GM19239 (cell line): ENCODE measurements at places on chromosomes 2 and 18.

DNA sequence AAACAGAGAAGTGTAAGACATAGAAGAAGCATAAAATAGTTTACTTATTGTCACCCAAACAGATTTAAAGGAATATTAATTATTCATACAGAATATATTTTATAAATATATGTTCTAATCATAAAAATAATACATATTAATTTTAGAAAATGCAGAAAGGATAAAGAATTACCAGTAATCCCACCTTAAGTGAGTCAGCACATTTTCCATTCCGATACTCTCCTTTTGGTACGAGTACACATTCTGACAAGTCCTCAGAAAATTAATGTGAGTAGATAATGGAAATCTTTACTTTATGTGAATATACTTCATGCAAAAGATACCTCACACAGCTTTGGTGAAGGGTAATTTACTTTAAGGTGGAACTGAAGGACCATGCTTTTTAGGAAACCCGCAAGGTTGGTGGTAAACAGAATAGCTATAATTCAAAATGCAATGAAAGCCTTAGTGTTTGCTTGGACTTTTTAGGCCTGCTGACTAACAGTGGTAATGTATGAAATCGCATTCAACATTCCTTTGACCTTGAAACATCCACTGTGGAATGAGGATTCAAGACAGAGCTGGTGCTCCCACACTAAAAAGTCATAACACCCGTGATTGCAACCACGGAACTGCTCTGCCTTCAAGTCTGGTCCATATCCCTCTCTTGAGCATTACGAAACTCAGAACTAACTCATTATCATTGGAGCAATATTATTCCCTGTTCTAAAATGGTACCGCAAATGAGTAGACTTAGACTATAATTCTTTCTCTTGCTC lies 28.1 kb upstream of the HTR2B start:
- DNase-seq: no peak

- no peak for DNase-seq
Observed at GRCh38 chr2:102166189-102166845, 20.5 kb upstream of the IL1RL2 start.

DNA sequence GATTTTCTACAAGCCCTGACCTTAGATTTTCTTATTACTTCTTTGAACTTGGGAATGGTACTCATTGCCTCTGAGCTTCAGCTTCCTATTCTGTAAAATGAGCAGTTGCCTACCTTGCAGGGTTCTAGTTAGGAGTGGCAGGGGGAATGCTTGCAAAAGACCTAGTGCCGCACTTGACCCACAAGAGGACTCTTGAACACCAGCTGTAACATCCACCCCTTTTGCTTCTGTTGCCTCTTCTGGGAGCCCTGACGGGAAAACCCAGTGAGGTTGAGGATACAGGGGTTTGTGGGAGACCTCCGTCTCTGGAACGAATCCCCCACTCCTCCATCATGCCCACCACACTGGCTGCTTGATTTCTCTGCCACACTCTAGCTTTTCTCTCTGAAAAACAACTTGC lies 27.1 kb upstream of the LBH start:
- no peak for DNase-seq

DNA sequence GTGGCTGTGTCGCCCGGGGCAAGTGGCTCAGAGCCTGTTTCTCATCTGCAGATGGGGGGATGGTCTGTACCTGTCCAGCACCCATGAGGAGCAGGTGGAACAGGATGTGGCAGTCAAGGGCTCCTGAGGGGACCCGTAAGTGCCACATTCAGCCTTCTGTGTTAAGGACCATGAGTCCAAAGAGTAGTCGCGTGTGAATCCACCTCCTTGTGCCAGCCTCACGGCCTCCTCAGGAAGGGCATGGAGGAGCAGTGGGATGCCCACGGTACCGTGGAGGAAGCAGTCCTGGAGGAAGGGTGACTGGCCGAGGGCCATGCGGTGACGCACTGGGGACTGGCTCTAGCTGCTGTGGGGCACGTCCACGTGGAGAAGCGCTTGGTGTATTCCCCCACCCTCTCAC lies 61.1 kb downstream of the ODC1 start:
- DNase-seq: no peak

GRCh38 chr18:21853016-21853415 lies 112.4 kb downstream of the MIB1 start:
- DNase-seq: peak; percentile 37

DNA sequence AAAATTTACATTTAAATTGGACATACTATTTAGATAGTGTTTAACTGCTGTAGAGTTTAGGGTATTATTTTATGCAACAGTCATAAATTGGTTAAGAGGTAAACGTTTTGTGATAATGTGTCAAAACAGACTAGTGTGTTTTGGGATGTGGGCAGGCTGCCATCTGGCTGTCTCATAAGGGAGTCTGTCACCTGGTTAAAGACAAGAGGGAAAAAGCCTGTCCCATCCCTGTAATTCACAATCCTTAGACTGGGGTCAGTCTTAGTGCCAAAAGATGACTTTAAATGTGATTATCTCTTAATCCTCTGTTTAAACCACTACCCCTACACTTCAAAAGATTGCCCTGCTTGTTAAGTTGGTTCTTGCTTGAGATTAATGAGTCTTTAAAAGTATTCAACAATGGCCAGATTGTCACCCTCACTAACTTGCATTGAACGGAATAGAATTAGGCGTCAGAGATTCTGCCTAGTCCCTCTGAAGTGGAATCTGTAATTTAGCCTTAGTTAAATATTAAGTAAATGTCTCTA lies 59.2 kb downstream of the SGPP2 start:
- DNase-seq: no peak

DNA sequence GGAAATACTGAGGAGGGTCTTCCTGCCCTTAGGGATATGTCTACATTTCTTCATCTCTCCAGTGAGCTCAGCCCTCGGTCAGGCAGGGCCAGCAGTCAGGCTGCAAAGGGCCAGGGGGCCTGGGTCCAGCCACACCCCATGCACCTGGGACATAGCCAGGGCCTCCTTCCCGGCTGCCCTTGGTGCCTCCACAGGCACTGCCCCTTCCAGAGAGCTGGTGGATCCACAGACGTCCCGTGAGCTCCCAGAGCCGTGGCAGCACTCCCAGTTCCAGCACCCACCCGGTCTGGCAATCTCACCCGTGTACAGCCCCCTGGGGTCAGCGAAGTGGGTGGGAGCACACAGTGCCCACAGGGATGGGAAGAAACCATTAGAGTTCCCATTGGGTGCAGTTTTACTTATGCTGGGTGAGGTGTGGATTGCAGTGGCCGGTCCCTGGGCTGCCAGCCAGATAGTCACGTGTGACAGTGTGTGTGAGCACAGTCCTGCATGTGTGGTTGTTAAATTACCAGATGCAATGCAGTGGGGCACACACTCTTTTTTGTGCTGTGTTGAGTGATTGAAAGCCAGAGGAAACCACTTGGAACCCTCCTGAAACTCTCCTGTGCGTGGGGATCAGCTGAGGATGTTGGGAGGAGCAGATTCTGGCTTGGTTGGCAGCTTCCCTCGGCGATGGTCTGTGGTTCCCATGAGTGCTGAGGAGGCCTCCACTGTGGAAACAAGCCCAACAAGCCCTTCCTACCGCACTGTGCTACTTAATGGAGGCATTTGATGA lies 131.0 kb downstream of the SNTG2 start:
- DNase-seq: no peak

DNA sequence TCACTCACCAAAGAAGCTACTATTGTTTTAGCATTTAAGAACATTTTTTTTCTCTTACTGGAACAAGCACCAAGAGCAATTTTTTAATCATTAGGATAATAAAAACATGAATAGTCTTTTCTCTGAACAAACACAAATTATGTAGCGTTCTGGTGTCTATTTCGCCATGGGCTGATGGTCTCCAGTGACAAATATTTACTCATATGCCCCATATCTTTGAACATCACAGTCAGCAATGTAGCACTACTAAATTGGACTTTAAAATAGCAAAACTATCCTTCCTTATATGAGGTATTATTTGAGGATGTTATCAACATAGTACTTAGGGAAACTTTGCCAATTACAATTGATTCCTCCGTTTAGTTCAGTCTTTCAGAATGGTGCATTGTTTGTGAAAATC lies 1326.0 kb upstream of the ZEB2 start:
- no peak for DNase-seq

DNA sequence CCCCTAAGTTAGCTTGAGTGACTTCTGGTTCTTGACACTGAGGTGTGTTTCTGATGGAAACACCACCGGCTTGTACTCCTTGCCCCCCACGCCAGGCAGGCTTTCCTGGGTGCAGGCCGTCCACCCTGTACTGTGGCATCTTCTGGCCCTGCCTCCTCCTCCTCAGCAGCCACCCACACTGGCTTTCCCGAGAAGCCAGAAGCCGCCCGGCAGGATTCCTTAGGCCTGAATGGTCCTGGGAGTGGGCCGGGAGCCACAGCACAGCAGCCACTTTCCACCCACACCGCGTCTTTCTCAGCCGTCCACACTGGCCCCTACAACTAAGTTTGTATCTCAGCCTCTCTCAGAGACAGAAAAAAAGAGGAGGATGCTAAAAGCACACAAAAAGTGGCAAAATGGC lies 2.1 kb upstream of the HSBP1L1 start:
- DNase-seq: no peak

GRCh38 chr18:73879766-73880165 lies 267.9 kb downstream of the FBXO15 start:
- DNase-seq: no peak

DNA sequence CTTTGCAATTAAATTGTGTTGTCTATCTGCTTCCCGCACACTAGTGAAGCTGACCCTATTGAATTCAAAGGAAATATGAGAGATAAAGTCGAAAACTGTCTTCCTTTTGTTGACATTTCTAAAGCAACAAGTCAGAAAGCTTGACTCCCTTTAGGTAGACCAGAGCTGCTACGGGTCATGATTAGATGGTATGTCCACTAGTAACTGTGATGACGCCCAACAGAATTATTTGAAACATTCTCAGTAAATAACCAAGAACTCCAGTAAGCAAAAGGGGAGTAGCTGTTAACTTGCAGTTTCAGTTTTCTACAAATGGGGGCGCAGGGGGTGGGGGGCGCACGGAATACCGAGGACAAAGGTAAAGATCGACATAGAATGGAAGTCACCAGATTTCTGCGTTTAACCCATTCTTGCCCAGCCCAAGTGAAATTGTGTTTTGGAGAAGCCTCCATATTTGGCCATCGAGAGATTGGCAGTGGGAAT lies 56.4 kb downstream of the CRIM1 start:
- DNase-seq: no peak

GRCh38 chr18:47993409-47993808 lies 63.0 kb upstream of the SMAD2 start:
- no peak for DNase-seq

- DNase-seq: no peak
Observed at GRCh38 chr2:140654565-140654964, 1476.3 kb downstream of the LRP1B start.

DNA sequence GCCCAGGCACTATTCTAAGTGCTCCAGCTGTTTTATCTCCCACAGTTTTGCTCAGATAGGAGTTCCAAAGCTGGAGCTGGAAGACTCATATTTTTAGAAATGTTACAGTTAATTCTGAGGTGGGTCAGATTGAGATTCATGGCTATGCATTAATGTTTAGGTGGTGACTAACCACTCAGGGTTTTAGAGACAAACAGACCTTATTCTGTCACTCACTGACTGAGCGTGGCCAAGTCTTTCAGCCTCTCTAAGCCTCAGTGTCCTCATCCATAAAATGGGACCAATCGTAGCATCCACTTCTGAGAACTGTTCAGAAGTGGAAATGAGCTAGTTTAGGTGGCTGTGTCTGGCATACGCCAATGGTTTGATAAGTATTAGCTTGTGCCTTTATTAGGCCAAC lies 4.3 kb upstream of the CASP8 start:
- no peak for DNase-seq
